ENCODE measurements at places on chromosomes 5 and 9. TPM values are rescaled to one million over a fixed set of nuclear protein-coding genes. Genes with fewer than 3 reads are reported as not detected.
A peak's percentile ranks its signal among the peaks of the same experiment; 100 is the strongest.

GRCh38 chr9:34496149-34496712 is 26.6 kb downstream of the ENHO start:
- DNase-seq: no peak

DNA sequence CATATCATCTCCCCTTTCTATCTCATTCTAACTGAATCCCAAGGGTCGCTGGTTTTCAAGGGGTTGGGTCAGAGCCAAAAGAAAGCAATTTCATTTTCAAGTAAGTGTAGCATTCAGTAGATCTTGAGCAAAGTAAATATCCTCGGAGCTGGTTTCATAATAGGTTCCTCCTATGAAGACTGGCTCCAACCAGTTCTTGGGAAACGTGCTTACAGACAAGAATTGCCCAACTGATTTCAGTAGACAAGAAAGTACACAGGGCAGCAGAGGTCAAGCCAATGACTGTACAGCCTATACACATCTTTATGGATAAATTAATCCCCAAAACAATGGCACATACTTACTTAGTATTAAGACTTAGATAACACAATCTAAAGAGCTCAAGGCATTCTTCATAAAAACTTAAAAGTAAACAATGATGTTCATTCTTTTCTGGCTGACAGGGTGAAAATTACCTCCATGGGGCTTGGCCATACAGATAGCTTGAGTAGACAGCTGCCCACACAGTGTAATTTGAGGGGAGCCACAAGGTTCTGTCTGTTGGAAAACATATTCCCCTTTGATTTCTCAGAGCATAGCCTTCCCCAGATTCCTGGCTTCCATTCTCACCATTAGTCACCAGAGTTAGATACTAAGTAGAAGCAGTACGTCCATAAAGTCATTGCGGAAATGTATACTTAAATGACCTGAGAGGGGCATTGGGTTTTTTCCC is 163.9 kb downstream of the ARRDC3 start:
- DNase-seq: peak; percentile 32

GRCh38 chr5:150809363-150809762 is 30.8 kb downstream of the SMIM3 start:
- no peak for DNase-seq

- DNase-seq: no peak
Measured at GRCh38 chr5:9652295-9652694, 22.1 kb upstream of the TAS2R1 start.

DNA sequence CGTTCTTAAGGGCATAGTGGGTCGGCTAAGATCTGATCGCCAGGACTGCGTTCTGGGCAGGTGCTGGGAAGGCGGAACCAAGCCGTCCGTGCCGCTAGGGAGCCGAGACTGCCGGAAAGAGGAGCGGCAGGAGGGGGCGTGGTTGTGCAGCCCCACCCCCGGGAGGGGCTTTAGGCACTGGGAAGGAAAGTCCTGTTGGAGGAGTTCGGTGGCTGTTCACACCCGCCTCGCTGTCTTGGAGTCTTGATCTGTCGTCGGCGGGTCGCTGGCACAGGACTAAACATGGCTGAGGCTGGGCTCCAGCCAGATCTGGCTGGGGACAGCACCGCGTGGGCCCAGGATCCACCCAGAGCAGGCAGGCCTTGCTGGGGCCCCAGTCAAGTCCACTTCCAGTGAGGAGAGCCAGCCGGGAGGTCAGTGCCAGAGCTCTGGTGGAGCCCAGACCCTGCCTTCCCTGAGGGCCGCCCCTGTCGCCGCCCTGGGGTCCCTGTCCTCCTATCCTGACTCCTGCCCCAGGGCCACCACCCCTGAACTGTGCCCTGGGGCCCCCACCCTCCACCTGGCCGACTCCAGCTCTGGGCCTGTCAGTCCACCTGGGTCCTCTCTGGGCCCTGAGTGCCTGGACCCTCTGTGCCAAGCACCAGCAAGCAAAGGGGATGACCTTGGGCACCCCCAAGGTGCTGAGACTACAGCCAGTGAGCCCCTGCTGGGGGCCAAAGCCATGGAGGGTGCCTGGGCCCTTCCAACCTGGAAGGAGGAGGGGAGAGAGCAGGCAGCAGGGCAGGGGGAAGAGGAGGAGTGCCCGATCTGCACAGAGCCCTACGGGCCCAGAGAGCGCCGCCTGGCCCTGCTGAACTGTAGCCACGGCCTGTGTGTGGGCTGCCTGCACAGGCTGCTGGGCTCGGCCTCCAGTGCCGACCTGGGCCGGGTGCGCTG is 4.5 kb downstream of the RNF208 start:
- no peak for DNase-seq

GRCh38 chr5:132102101-132102701 is 28.6 kb downstream of the CSF2 start:
- no peak for DNase-seq

- no peak for DNase-seq
Measured at GRCh38 chr5:116498503-116499048, 76.0 kb downstream of the SEMA6A start.

DNA sequence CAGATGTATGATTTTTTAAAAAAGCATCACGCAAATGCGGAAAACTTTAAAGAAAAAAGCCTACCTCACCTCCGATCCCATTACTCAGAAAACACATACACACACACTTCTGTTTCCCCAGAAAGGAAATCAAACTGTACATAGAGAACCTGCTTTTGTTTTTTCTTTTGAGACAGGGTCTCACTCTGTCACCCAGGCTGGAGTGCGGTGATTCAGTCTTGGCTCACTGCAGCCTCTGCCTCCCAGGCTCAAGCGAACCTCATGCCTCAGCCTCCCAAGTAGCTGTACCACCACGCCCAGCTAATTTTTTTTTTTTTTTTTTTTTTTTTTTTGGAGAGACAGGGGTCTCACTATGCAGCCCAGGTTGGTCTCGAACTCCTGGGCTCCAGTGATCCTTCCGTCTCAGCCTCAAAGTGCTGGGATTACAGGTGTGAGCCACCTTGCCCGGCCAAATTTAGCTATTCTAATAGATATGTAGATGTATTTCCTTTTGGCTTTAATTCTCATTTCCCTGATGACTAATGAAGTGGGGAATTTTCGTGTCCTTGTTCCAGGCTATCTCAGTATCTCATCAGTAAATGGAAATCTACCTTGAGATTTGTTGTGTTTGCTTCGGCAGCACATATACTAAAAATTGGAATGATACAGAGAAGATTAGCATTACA is 25.7 kb upstream of the EEIG1 start:
- DNase-seq: no peak

- no peak for DNase-seq
Measured at GRCh38 chr5:145293716-145294115, 541.4 kb downstream of the PRELID2 start.

GRCh38 chr9:134432471-134432870 is 106.2 kb downstream of the RXRA start:
- DNase-seq: no peak

- no peak for DNase-seq
Measured at GRCh38 chr5:134008266-134008749, 3.5 kb upstream of the VDAC1 start.

DNA sequence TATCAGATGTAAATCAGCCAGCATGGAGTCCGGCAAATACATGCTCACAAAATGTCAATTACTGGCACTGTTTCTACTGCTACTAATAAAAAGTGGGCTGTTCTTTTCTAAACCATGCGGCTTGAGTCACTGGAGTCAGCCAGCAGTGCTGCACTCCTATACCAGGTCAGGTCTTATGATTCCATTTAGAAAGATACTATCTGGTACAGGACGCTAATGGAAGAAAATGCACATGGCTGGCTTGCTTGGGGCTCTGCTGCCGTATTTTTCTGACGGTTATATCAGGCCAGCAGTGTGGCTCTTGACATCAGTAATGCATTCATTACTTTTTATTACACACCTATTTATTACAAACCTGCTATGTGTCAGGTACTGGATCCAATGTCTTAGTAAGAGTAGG is 74.3 kb downstream of the NDFIP1 start:
- DNase-seq: no peak

DNA sequence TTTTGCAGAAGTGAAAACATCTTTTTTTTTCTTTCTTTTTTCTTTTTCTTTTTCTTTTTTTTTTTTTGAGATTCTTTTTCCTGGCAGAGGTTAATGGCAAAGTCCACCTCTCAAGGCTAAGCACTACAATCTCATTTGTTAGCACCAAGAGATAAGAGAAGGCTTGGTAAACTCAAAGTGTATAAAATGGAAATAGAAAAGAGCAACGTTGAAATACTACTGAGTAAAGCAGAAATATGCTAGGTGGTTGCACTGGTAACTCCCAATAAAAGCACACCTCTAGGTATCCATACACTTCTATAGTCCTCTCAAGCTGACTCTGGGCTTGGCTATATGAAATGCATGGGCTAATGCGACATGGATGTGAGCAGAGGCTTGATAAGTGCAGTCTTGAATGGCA is 188.9 kb downstream of the RAB3C start:
- no peak for DNase-seq

GRCh38 chr5:39299962-39300361 is 64.3 kb downstream of the C9 start:
- no peak for DNase-seq

DNA sequence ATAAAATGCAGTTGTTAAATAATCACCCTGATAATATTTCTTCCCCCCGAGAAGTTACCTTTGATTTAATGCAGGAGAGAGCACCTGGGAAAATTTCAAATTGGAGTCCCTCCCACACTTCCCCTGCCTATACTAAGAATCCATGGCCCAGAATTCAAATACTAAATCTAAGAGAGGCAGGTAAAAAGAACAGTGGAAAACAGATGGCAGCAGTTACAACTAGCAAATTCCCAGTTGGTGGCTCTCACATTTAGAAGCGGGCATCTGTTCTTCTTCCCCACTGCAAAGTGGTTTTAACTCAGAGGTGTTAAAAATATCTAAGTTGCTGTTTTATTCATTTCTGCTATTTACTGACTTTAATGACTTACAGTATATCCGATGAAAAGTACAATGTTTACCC is 210.4 kb upstream of the ELAVL2 start:
- DNase-seq: no peak

DNA sequence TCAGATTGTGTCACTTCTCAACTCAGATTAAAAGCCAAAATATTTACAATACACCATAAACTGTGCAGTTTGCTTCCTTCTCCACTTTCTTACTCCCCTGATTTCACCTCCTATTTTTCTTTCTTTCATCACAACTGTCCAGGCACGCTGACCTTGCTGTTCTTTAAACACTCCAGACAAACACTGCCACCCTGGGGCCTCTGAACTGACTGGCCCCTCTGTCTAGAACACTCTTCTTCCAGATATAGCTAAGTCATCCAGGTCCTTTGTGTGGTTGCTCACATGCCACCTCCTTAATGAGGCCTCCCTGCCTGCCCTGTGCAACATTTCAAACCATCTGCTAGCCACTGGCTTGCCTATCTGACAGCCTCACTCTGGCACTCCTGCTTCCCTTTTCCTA is 46.6 kb downstream of the ATG10 start:
- no peak for DNase-seq

DNA sequence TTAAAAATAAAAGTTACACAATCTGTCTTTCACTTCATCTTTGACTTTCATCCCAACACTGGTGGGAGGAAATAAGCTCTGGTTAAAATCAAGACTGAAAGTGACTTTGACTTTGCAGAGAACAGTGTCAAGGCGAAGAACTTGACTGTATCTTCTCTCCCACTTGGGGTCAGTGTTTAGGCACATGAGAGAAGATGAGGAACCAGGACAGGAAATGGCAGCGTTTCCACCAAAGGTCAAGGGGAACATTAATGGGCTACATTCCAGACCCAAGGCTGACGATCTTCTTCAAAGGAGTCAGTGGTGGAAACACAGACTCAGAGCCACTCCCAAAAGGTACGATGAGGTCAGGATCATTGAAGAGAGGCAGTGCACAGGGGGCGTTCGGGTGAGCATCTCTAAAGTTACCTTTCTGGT is 409.5 kb downstream of the ARHGEF28 start:
- no peak for DNase-seq

- DNase-seq: no peak
Measured at GRCh38 chr9:83523684-83524083, 14.5 kb downstream of the FRMD3 start.

DNA sequence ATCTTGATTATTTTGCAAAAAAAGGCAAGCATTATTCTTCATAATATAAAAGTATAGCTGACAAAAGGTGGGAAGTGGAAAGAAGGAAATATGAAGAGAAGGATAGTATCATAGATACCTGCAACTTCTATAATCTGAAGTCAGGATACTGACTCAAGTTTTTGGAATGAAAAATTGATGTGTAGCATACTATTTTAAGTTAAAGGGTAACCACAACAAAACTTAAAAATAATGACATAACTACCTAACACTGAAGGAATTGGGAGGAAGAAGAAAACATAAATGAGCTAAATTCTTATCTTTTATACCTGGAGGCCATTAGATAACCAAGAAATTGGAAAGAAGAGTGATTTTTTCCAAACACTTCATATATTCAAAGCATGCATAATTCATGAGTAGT is 51.8 kb upstream of the TLE1 start:
- DNase-seq: no peak

DNA sequence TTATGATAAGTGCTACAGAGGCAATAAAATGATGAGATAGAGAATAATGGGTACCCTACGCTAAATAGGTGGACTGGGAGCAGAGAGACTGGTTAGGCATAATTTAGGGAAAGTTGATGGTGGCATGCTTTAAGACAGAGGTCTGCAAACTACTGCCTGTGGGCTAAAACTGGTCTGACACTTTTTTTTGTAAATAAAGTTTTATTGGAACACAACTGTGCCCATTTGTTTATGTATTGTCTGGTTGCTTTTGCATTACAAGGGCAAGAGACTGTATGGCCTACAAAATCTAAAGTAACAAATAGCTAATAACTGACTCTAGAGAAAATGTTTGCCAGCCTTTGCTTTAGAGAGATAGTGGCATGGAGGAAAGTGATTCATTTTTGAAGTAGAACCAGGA is 2.5 kb downstream of the ERCC6L2 start:
- no peak for DNase-seq

DNA sequence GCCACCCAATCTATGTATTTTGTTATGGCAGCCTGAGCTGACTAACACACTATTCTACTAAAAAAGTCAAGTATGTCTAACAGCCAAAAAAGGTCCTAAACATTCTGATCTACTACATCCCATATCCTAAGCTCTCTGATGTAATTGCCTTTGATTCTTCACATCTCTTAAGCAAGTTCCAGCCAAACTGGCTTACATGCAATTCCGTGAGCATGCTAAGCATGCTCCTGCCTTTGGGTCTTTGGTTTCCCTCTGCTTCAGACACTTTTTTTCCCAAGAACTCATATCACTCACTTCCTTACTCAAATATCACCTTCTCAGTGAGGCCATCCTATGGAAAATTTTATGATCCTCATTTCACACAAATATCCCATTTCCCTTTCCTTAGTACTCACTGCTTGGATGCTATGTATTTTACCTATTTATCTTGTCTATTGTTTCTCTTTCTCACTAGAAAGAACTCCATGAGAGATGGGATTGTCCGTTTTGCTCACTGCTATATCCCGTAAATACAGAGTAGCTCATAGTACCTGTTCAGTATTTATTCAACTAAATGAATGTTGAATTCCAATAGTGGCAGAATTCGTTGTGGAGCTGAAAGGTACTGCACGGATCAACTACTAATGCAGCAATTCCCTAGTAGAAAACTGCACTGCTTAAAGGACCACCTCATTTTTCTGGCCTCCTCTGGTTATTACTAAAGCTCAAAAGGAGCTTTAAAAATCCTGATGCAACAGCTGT is 2.3 kb upstream of the SLC12A2 start:
- DNase-seq: no peak

GRCh38 chr9:124673063-124673462 is 98.0 kb downstream of the NR6A1 start:
- DNase-seq: no peak

CCNO gene
- polyA plus RNA-seq: not detected

NTNG2 gene
- 0.93 TPM for polyA plus RNA-seq

CD274 gene
- 16.3 TPM for polyA plus RNA-seq

SEMA6A gene
- 0.30 TPM for polyA plus RNA-seq
